NCI-H1092 treated with DMSO at 0.1 percent for 48 hours (cell line): ENCODE measurements at places on chromosomes 7 and 10.

- DNase-seq = no peak
These were observed 111.3 kb downstream of the ITGB8 start for GRCh38 chr7:20441991-20442441.

GRCh38 chr7:43139137-43139536 is 26.7 kb downstream of the HECW1 start:
- no peak for DNase-seq

- DNase-seq = no peak
These were observed 46.4 kb downstream of the ZNF680 start for GRCh38 chr7:64516451-64516850.

DNA sequence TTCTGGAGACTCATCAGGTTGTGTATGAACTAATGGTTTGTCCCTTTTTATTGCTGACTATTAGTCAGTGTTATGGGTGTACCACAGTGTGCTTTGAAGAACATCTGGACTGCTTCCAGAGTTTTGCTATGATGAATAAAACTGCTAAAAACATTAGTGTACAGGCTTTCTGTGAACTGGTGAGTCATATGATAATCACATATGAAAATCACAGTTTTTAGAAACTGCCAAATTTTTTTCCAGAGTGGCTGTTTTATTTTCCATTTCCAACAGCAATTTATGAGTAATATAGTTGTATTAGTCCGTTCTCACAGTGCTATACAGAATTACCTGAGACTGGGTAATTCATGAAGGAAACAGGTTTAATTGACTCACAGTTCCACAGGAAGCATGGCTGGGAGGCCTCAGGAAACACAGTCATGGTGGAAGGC is 281.2 kb upstream of the VSTM2A start:
- no peak for DNase-seq

- no peak for DNase-seq
These were observed 54.7 kb upstream of the EGFR start for GRCh38 chr7:54964136-54964535.

- peak; percentile 36 for DNase-seq
These were observed 49.0 kb upstream of the NRBF2 start for GRCh38 chr10:63083904-63084689.

- DNase-seq = no peak
These were observed 53.8 kb downstream of the APBB1IP start for GRCh38 chr10:26491934-26492333.

DNA sequence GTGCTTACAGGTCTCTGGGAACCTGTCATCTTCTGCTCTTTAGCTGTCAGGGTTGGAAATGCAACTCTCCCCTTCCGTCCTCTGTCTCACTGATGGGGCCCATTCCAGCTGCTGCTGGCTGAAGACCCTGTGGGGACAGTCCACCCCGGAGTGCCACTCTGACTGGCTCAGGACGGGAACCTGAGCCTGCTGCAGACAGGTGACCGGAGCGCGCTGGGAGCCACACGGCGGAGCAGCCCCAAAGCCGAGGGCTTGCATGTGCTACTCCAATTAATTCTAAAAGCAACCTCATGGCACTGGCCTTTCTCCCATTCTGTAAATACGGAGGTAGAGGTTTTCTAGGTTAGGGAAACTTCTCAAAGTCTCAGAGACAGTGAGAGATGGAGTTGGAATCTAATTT is 223.5 kb upstream of the PITRM1 start:
- peak; percentile 30 for DNase-seq

DNA sequence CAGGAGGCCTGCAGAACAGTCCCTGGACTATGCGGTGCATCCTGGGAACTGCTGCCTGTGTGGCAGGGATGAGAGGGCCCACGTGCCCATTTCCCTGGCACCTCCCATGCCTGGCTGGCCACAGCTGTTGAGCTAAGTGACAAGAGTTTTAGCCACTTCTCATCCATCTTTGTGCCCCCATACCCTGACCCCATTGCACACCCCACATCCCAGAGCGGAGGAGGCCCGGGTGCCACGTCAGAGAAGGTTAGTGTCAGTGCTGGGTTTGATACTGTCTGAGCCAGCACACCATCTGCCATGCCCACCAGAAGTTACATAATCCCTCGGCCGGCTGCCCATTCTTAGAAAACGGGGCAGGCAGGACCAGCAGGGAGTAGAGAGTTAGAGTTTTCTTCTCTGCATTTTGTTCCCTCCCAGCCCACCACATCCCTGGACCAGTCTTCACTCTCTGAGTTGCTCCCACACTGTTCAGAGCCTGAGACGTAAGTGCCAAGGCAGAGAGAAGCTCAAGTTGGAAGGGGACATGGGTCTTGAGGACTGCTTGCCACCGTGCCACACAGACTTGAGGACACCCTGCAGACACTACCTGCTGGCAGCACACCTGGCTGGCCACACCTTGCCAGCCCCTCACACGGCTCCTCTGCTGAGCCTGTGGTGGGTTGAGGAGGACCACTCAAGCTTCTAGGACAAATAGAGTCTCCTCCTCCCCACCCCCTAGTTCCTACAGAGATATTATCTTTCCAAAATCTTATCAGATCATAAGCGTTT is 13.1 kb downstream of the UNC5B start:
- no peak for DNase-seq

DNA sequence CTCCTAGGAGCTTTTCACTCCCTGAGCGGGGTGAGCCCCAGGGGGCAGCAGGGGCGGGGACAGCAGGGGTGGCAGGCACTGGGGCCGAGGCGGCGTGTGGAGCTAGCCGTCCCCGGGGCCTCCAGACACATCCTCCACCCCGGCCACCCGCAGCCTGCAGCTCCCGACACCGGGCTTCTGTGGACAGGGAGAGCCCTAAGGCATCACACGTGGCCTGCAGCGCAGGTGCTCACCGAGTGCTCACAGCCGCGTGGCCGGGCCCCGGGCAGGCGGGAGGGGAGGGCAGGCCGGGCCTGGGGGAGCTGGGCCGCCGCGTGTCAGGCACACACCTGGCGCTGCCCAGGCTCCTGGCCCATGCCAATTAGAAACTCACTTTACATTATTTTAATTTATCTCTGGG is 51.4 kb downstream of the MICALL2 start:
- no peak for DNase-seq

GRCh38 chr7:14287398-14287797 is 297.9 kb upstream of the ETV1 start:
- DNase-seq = no peak

DNA sequence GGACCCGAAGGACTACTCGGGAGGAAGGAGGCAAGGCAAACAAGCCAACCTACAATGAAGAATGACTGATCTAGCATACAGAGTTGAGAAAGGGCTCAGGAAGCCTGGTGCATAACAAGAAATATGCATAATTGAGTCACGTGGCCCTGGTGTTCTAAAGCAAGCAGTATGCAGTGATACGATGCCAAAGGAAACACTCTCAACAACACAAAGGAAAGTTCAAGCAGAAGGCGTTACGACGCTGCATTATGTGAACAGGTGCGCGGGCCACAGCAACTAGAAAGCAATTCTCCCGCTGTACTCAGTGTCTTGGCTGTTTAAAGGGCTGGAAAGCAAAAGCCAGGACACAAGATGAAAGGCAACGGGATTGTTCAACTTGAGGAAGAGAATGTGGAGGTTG is 100.8 kb downstream of the PRTFDC1 start:
- DNase-seq = peak; percentile 85

GRCh38 chr10:65796472-65796871 is 1129.4 kb upstream of the LRRTM3 start:
- DNase-seq = no peak

DNA sequence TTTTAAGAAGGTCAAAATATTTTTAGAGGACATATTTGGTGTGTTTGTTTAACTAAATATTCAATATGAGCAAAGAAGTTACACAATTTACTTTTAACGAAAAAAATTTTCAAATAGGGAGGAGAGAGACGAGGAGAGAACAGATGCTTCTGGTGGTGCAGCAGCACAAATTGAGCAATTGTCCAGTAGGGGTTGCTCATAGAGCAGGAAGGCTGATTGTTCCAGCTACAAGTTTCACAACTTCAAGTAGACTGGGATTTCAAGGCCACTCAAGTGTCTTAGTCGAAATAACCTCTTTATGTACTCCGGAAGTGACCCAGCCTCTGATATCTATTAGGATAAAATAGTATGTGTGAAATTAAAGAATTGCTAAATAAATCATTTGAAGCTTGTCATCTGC is 197.9 kb downstream of the HDAC9 start:
- no peak for DNase-seq

DNA sequence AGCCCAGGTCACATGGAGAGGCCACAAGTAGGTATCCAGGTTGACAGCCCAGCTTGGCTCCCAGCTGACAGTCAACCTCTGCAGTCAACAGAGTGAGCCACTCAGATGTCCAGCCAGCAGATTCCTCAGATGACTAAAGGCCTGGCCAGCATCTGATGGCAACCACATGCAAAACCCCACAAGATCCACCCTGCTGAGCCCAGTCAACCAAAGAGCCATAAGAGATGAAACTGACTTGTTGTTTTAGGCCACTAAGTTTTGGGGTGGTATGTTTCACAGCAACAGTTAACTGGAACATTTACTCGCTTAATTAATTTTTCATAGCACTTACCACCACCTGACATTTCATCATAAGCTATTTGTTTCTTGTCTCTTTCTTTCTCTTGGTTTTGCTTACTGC is 107.3 kb upstream of the KDM7A start:
- DNase-seq = no peak

DNA sequence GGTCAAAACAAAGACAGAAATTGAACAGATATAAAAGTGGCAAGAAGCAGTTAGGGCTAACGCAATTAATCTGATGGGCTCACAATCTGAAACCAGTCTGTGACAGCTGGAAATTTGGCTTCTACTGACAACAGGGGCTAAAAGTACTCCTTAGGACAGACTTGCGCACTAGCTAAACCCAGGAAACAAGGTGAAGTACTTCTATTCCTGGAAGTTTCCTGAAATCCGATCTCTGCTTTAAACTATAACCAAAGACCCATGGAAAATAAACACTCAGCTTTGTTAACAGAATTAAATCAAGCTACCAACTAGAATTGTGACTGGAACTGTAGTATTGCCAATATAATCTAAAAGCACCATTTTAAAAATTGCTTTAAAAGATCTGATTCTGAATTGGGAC is 520.2 kb upstream of the ZWINT start:
- peak; percentile 75 for DNase-seq

- DNase-seq = no peak
These were observed 117.6 kb downstream of the SEM1 start for GRCh38 chr7:96591900-96592676.

- DNase-seq = peak; percentile 82
These were observed 173.6 kb downstream of the PTPRN2 start for GRCh38 chr7:158414002-158414401.

GRCh38 chr7:85474234-85474633 is 287.4 kb upstream of the SEMA3D start:
- no peak for DNase-seq

DNA sequence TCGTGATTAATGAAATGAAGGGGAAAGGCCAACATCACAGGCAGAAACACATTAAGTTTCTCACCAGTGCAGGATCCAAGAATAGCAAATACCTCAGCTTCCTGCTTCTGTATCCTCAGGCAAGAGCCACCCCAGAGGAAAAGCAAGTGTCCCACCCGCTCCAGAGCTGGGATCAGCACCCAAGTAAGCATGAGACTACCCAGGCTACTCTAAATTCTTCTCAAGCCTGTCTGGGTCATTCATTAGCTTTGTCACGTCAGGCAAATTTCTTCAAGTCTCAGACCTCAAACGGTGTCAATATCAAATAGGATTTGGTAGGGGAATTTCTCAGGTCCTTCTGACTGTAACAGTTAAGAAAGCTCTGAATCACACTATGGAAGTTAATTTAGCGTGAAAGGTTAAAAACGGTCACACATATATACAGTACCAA is 59.0 kb downstream of the GNA12 start:
- DNase-seq = no peak

- DNase-seq = no peak
These were observed 5.9 kb upstream of the CAV1 start for GRCh38 chr7:116518961-116519360.

DNA sequence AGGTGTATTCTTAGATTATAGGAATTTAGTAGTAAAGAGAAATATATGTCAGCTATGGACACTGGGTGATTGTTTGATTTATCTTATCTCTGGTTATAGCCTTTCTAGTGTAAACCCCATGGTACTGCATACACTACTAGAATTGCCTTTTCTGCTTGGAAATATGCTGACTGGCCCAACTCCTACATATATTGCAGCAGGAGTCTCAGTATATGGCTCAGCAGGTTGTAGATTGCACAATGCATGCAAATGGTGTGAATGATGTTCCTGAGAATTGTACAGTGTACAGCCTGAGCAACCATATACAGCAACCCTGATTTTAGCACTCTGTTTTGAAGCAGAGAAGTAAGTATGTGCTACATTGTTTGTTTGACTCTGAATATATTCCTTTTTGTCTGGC is 153.4 kb upstream of the NPY start:
- no peak for DNase-seq

DNA sequence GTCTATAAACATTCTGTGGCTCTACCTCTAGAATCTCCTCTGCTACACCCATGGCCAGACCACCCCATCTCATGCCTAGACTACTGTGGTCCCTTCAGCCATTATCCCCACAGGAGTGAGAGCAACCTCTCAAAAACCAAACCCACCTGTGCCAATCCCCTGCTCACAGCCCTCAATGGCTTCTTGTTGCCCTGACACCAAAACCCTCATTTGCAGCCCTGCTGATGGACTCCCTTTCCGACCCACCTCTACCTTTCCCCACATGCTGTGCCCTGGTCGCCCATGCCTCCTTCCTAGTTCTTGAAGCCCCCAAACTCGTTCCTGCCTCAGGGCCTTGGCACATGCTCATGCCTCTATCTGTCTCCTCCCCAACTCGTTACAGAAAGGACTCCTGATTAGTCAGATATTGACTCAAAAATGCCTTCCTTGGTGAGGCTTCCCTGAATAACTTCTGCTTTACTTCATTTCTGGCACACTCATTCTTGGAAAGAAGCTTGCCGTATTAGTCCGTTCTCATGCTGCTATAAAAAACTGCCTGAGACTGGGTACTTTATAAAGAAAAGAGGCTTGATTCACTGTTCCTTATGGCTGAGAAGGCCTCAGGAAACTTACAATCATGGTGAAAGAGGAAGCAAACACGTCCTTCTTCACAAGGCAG is 104.2 kb downstream of the TEX36 start:
- DNase-seq = no peak

DNA sequence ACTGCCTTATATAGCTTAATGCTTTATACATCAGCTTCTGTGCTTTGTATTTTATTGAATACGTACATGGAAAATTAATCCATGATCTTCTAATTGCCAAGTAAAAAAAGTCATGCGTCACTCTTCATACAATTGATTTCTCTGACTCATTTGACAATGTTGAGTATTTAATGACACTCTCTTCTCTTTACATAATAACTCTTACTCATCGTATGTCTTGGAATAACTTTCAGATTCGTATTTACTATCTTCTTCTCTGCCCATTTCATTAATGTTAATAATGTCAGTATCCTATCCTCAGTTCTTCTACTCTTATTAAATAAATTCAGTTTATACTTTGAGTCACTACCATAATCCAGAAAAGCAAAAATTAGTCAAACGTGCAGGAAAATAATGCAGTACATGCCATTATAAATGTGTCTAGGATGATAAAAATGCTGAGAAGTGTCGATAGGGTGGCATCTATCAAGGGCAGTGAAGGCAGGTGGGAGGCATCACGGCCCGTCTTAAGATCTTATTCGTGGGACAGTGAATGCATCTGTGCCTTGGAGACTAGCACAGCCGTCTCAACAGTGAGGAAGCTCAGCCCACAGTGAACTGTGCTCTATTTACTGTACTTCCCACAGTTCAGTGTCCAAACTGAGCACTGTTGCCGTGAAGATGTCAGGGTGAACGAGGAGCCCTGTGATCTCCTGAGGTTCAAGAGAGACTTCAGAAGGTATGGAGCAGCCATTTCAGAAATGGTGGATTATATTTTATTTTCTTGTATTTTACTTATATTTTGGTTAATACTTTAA is 39.8 kb upstream of the AKR1E2 start:
- DNase-seq = no peak

GRCh38 chr10:132705173-132705572 is 80.8 kb downstream of the NKX6-2 start:
- peak; percentile 36 for DNase-seq
